ENCODE measurements at places on chromosomes 2 and 18.

DNA sequence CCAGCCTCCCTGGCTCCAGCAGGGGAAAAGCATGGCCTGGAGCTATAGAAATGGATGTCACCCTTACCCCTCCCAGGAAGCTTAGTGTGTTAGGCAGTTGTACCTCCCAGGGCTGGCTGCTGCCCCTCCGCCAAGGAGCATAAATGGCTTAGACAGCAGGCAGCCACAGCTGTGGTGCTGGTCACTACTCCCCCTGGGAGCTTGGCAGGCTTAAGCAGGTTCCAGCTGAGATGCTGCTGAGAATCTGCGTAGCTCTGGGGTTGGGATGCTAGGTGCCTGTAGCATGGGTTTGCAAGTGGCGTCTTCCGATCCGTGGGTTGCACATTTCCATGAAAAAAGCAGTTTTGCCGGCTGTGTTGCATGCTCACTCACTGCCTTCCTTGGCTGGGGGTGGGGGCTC lies 369.7 kb downstream of the CTNNA2 start:
- no peak for DNase-seq

DNA sequence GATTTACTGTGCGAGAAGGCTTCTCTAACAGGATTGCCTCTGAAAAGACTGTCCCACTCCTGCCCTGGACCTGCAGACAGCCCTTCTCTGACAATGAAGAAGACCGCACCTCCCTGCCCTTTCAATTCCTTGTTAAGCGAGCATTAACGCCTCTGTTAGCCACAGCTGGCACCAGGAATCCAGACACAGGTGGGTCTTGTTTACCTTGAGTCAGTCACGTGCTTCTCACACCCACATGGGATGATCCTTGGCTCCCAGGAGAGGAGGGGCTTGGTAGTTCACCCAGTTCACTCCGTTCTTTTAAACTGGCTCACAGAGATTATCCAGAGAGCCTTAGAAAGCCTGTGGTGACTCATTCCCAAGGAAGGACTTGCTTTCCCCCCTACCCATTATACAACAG lies 410.5 kb upstream of the MEIS1 start:
- DNase-seq, result no peak

- DNase-seq, result no peak
Measured at GRCh38 chr2:231928901-231929725, 2.9 kb upstream of the NPPC start.

- no peak for DNase-seq
Measured at GRCh38 chr2:121063471-121063870, 221.5 kb downstream of the TFCP2L1 start.

DNA sequence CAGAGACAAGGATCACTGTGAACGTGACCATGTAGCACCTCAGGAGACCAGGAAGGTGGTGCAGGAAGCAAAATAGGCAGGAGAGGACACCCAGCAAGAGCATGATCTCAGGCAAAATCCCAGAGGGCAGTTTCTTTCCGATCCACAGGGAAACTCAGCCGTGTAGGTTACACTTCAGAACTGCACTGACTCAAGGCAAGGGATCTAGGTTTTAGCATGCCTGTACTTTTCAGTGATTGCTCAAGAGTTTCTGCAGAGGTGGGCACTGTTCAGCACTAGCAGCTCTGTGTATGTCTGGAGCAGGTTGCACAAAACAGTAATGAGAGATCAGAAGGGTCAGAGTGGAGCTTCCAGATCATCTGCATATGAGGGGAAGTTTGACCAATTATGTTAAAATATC lies 116.7 kb upstream of the RNF152 start:
- no peak for DNase-seq

- DNase-seq, result no peak
Measured at GRCh38 chr2:119730671-119731177, 29.0 kb upstream of the PTPN4 start.

- DNase-seq, result no peak
Measured at GRCh38 chr2:214311031-214311533, 99.8 kb upstream of the VWC2L start.

DNA sequence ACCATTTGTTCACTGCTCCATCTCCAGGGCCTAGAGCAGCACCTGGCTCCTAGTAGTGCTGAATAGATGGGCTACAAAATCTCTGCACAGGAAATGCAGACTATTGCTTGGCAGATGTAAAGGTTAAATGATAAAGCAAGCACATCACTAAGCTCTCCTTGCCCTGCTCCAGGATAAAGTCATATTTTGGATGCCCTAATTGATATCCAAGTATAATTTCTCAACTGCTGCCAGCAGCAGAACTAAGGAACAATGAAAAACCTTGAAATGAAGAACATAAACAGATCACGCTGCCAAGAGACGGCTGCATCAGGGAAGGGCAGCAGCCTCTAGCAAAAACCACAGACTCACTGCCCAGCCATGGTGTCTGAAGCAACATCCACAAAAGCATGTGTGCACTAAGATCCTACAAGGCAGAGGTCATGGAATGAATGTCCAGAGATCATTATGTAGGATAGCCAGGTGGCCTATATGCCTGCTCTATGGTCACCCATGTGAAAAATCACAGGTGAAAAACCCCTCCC lies 134.7 kb downstream of the TMEM163 start:
- DNase-seq, result no peak

DNA sequence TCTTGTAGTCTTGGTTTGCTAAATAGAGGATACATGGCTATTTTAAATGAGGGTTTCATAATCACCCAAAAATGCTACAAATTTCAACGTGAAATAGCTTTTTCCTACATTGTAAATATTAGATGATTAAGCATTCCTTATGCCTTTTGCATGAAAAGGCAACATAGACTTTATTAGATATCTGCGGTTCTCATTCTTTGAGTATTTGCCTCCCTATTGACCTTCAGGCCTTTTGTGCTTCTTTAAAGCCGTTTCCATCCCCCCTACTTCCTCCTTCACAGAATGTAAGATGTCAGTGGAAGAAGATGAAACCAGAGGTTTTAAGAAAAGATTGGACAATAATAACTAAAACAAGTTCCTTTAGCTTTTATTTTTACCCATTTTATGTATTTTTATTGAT lies 144.1 kb downstream of the UBE2E3 start:
- no peak for DNase-seq

DNA sequence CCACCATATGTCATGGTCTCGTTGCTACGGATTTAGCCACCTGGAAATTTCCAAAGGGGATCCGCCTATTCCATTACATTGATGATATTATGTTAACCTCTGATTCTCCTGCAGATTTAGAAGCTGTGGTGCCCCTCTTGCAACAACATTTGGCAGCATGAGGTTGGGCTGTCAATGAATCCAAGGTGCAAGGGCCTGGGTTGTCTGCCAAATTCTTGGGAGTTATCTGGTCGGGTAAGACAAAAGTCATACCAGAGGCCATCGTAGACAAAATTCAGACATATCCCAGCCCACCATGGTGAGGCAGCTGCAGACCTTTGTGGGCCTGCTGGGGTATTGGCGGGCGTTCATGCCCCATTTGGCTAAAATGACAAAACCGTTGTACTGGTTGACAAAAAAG lies 13.6 kb upstream of the C2orf42 start:
- no peak for DNase-seq

GRCh38 chr18:80246445-80247392 lies 595 bp downstream of the PARD6G start:
- DNase-seq, result no peak

DNA sequence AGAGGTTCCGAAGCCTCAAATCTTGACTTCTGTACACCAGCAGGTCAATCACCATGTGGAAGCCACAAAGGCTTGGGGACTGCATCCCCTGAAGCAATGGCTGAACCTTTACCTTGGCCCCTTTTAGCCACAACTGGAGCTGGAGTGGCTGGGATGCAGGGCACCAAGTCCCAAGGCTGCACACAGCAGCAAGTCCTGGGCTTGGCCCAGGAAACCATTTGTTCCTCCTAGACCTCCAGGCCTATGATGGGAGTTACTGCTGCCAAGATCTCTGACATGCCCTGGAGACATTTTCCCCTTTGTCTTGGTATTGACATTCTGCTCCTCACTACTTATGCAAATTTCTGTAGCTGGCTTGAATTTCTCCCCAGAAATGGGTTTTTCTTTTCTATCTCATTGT lies 285.9 kb downstream of the ASXL3 start:
- DNase-seq, result no peak

- DNase-seq, result no peak
Measured at GRCh38 chr2:43461453-43462073, 134.3 kb downstream of the THADA start.

DNA sequence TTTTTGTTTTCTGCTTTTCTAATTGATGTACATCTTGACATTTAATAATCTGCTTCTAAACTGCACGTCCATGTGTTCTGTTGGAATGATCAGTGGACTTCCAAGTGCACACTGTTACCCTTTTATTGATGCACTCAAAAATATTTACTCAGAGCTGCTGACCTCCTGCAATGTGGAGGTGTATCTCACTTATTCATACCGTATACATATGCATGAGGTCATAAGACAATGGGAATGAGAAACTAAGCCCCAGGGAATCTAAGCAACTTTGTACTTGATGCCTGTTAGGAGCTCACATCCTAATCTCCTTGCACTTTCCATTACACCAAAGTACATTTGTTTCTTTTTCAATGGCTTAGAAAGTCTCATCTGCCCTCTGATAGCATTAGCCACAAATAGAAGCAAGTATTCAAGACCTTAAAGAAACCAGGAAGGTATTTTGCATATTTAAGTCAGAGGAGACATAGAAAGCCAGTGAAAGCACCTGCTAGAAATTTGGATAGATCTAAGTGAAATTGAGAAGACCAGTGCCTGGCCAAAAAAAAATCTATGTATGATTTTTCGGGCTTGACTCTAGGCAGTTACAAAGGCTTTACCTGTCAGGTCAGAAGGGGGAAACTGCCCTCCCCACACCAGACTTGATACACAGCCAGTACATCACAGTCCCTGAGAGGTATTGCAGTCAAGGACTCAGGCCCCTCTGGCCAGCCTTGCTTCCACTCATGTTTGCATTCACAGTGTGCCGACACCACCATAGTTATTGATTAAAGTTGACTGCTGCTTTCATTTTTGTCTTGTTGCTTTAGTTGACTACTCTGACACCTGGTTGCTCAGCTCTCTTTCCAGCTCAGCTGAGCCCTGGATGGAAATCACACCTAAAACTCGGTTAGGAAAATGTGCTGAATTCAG lies 391.7 kb upstream of the CYRIA start:
- no peak for DNase-seq

GRCh38 chr2:130798472-130799218 lies 38.1 kb upstream of the ARHGEF4 start:
- DNase-seq, result no peak

- no peak for DNase-seq
Measured at GRCh38 chr2:116329280-116329679, 1485.2 kb upstream of the DDX18 start.

DNA sequence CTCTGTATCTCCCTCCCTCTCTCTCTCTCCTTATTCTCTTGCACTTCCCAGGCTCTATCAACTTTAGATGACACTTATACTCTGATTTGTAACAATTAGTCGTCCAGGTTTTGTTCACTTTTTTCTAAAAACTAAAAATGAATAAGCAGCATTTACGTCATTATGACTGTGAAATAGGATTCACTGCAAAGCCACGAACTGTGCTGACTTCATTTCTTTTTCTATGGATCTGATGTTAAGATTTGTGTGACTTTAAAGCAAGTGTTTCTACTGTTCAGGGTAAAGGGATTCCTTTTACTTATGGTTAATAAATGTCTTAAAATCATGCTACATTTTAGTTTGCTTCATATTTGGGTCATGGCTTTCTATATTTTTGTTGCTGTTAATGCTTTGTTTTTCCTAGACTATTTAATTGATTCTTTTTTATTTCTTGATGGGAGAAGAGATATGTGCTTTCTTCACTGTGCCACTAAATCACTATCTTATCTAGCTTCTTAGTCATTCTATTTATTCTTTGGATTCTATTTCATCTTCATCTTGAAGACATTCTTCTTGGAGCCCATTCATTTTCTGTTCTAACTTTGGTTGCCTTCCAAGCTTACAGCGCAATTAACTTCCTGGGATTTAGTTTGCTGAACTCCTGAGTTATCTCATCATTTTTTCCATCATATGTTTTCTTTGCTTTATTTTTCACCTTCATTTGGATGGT lies 480.4 kb upstream of the TRIB2 start:
- no peak for DNase-seq

- no peak for DNase-seq
Measured at GRCh38 chr18:36321658-36322407, 24.3 kb downstream of the FHOD3 start.

DNA sequence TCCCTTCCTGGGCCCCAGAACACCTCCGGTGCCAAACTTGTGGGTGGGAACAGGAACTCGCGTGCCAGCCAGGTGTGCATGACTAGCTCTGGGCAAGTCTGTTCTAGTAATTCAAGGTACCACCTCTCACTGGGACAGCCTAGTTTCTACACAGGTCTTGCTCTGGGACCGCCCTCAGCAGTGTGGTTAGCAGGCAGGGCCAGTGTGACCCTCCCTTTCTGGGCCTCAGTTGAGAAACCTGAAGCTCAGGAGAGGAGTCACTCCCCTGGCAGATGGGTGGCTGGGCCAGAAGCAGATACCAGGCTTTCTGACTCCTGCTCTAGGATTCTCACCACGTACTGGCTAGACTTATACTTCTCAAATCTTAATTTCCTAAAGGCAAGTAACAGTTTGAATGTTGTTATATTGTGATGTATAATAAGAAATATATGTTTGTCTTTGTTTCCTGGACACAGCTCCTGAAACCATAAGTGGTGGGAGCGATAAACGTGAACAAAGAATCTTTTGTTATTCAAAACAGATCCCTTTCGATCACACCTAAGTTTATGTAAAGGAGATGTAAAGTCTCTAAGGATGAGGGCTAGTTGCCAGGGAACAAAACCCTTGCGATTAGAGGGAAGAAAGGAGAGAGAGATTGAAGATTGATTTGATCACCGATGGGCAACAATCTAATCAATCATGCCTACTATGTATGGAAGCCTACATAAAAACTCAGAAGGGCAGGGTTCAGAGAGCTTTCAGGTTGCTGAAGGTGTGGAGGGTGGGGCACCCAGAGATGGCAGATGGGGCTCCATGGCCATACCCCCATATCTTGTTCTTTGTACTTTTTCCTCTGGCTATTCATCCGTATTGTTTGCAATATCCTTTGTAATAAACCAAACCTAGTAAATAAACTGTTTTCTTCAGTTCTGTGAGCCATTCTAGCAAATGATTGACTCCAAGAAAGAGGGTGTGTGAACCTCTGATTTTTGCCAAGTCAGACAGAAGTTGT lies 952 bp upstream of the UGT1A6 start:
- no peak for DNase-seq

GRCh38 chr2:31075431-31075830 lies 62.8 kb downstream of the GALNT14 start:
- no peak for DNase-seq

- no peak for DNase-seq
Measured at GRCh38 chr18:49019446-49020045, 68.8 kb upstream of the SMAD7 start.

GRCh38 chr2:85131116-85131515 lies 2.1 kb upstream of the TCF7L1 start:
- DNase-seq, result no peak

DNA sequence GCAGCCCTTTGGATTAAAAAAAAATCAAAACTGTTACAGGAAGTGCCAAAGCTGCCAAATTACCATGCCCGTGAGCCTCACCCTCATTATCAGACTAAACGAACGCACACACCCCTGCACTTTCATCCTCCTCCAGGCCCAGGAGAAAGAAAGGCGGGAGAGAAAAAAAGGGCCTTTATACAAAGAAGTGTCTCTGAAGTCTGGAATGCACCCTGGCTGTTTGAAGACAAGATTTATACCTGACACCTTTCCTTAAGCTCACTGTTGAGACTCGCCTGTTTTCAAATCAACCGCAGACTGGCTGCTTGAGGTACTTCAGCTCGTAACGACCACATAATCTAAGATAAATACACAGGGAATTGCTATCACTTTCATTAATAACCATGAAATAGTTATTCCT lies 31.0 kb downstream of the EDAR start:
- no peak for DNase-seq

GRCh38 chr2:179826297-179826696 lies 35.1 kb downstream of the ZNF385B start:
- no peak for DNase-seq

Data from anterior cingulate cortex (tissue), 58 donors.